ENCODE measurements at places on chromosomes 7 and 10.

- no peak for DNase-seq
These were observed 30.5 kb upstream of the SRGN start for GRCh38 chr10:69057261-69057950.

GRCh38 chr10:95742485-95742884 is 13.5 kb upstream of the ENTPD1 start:
- DNase-seq: peak; percentile 40

DNA sequence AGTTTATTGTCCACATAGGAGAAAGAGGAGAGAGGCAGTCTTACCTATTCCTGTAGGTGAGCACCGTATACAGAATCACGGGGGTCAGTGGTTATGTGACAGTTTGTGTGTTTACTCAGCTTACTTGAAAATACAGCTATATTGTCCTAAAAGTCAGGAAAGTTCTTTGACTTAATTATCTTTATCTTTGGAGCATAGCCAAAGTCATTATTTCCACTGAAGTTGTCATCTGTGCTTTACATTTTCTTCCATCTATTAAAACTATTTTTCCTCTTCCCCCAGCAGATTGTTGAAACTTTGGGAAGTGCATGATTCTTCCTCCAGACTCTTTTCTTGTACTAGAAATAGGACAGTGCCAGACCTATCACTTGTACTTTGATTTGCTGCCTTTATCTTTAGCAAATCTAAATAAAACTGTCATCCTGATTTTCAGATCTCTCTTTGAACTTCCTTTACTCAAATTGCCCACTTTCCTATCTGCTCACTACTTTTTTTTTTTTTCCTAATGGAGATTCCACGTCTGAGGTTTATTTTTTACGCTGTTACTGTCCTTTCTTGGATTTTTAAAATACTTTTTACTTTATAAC is 58.3 kb downstream of the TAF3 start:
- no peak for DNase-seq

DNA sequence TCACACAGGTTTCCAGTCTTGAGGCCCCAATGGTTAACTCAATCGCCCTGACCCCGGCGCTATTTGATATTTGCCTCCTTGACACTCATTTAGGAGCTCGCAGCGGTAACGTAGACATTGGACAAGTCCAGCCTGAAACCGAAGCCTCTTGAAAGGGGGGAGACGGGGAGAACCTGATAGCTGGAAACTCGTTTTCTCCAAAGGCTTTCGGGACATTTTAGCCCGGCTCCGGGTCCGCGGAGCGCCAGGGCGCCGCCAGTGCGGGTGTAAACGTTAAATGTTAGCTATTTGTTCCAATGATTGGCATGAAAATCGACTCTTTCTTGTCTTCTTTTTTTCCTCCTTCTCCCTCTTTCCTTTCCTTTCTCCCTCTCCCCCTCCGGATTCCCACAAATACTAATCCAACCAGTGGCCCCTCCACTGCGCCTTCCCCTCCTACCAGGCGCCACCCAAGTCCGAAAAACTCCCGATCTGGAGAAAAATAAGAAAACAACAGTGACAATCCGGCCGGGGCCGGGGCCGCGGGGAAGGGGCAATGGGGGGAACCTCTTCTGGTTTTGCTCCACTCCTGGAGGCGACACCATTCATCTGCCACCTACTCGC is 17.2 kb upstream of the GATA3 start:
- no peak for DNase-seq

DNA sequence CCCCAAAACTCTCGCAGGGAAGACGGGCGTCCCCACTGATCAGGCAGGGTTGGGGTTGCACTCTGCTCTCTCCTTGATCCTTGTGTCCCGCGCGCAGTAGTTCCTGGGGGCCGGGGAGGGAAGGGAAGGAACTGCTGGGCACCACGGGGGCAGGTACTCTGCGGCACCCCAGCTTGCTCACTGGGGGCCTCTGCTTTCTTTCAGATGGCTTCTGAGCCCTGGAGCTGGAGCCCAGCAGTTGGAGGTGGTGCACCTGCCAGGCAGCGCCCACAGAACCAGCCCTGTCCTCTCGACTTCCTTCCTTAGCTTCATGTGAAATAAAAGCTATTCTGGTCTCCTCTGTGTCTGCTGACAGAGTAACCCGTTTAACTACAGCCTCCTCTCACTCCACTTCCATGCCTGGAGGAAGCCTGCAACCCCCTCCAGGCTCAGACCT is 12.2 kb downstream of the PLAC9 start:
- no peak for DNase-seq

DNA sequence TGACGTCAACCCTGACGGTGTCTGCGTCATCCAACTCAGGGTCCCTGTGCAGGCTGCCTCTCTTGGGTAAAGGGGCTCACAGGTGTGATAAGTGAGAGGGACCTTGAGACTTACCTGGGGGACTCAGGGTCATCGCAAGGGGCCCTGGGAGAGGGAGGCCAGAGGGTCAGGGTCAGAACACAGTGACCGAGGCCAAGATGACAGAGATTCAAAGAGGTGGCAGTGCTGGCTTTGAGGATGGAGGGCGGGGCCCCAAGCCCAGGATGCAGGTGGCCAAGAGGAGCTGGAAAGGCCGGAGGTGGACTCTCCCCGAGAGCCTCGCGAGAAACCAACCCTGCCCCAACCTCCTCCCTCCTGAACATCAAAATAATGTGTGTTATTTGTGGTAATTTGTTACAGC is 165.2 kb upstream of the PPP2R2D start:
- DNase-seq: no peak

DNA sequence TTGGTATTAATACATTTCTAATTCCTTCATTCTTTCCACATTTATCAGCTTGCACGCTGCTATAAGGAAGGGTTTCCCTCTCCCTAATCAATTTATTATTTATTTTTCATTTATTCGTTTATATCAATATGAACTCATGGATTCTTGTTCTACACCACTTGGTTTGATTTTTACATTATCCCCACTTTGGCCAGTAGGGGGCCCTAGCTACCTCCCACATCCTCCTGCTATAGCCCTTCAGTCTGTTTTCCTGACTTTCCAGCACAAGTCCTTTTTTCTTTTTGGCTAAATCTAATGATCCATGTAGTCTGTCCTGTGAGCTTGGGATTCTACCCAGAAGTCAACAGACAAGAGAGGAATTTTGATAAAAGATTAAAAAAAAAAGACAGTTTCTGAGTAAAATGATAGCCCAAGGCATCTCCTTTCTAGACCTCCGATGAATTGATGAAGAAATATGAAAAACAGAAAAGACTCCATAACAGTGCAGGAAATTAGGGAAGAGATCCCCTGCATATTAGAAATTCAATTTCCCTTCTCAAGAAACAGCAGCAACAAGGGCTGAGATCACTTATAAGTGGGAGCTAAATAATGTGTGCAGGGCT is 47.7 kb downstream of the LYZL2 start:
- DNase-seq: peak; percentile 32

DNA sequence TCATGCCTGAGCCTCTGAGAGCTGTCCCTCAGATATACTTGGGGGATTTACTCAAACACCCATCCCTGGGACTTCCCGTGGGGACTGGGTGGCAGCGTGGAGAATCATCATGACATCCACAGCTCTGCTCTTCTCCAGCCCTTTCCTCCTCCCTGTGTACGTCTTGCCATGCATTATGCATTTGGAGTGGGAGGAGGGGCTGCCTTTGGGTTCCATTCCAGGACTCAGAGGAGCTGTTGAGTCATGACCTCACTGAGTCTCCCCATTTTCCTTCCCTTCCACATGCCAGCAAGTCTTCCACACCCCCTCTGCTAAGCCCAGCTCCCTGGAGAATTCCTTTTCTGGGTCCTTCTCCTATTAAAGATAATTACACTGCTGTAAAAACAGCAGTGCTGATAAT is 480.7 kb downstream of the SORCS3 start:
- DNase-seq: no peak

GRCh38 chr10:102975483-102976379 is 57.6 kb downstream of the CNNM2 start:
- DNase-seq: no peak

GRCh38 chr7:142733271-142733670 is 16.0 kb upstream of the PRSS1 start:
- DNase-seq: no peak

GRCh38 chr7:26949319-26949718 is 84.9 kb upstream of the SKAP2 start:
- DNase-seq: no peak

DNA sequence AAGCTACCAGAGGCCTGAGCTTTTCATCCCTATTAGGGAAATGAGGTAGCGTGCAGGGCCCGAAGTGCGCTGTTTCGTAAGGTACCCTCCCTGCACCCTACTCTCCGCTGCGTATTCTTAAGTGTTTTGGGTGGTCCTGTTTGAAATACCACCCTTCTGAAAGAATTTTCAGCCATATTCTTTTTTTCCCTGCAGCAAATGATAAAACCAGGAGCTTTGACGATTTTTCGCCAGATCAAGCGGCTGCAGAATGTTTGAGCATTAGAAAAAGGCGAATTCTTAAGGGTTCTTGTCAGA is 1.2 kb downstream of the RSBN1L start:
- DNase-seq: no peak

DNA sequence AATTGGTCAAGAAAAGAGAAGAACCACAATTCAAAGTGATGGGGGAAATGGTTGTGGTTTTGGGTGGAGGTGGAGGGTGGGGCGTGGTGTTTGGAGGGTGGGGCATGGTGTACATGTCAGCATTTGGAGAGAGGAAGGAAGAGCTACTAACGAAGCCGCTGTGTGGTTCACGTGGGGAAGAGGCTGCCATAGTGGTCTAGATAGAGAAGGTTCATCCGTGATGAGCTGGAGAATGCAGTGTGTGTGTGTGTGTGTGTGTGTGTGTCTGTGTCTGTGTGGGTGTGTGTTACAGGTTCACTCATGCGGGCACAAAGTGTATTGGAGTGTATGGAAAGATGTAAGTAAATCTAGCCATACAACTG is 6.1 kb upstream of the VCL start:
- no peak for DNase-seq

DNA sequence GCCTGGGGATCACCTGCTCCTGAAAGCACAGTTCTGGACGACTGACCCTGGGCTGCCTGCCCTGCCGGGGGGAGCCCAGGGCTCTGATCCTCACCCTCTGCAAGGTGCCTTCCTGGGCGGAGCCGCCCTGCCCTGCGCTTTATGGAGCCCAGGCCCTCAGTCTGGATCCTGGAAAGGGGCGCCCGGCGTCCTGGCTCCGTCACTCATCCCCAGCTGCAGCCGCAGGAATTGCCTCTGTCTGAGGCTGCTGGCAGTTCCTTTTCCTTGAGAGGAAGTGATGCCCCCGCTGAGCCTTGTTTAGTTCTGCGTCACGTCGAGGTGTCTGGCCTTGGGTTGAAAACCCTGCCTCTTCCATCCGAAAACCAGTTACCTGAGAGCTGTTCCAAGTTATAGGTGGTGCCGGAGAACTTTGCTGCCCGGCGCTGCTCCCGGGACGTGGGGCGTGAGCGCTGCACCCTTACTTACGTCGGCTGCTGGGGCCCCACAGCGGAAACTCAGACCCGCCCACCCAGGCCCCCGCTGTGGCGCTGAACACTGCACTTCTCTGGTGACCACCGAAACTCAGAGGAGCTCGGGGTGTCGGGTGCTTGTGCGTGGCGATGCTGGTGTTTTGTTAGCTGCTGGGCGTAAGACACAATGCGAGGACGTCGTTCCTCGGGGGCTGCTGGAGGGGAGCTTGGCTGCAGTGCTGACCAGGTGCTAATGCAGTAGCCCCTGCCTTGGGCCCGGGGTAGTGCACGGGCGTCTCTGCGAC is 5.4 kb downstream of the MAFK start:
- peak; percentile 34 for DNase-seq

- DNase-seq: no peak
These were observed 45.7 kb downstream of the BPGM start for GRCh38 chr7:134692344-134692705.

GRCh38 chr7:7861211-7861633 is 107.4 kb upstream of the GLCCI1 start:
- no peak for DNase-seq

GRCh38 chr7:37074370-37074769 is 350.1 kb upstream of the AOAH start:
- DNase-seq: no peak

- no peak for DNase-seq
These were observed 21.6 kb downstream of the GPR26 start for GRCh38 chr10:123687758-123688157.

DNA sequence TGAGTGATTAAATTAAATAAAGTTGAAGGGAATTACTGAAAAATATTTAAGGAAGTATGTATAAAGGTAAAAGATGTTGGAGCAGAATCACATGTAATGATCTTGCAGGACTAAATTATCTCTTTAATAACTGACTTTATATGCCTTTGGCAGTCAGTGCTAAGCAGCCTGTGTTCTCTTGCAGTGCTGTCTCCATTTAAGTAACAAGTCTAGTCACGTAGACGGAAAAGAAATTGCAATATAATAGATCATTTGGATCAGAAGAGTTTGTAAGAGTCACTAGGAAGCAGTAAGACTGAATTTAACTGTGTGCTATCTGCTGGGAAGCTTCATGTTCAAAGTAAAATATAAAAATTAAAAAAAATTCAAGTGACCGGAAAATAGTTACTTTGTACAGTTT is 21.4 kb downstream of the BZW2 start:
- DNase-seq: no peak

DNA sequence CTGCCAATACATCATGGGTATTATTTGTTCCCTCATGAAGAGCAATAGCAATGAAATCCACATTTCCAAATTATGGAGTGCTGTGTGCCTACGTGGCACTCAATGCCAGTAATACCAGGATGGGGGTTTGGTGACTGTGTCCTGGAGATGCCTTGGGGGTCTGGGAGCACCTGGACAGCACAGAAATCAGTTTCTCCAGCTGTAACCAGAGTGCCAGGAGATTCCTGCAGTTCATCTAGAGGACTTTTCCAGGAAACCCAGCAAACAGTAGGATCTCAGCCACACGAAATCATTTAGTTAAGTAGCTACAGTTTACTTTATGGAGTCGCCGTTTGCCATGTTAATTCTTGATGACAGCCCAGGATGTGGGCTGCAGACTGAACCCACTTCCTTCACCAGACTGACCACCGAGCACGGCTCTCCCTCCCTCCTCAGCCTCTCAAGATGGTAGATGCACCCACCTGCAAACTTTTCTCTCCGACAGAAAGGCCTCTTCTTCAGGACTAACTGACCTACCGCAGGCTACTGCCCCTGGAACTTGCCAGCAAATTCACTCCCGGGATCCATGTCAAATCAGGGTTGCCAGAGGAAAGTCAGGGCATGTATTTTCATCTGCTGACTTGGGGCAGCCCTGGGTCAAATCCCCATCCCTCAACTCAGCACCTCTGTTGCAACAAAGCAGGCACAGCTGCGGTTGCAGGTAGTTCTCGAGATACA is 30.3 kb downstream of the MKI67 start:
- DNase-seq: no peak

- DNase-seq: no peak
These were observed 11.1 kb downstream of the PTPN12 start for GRCh38 chr7:77548206-77548605.

GRCh38 chr10:341081-341740 is 206.0 kb downstream of the ZMYND11 start:
- DNase-seq: peak; percentile 13

GRCh38 chr7:154744256-154744860 is 258.6 kb downstream of the PAXIP1 start:
- peak; percentile 25 for DNase-seq

- DNase-seq: no peak
These were observed 127.6 kb upstream of the SLC26A5 start for GRCh38 chr7:103573479-103574058.

GRCh38 chr10:119370972-119371703 is 163.8 kb downstream of the GRK5 start:
- DNase-seq: peak; percentile 65

GRCh38 chr10:43082087-43082486 is 5.2 kb downstream of the RET start:
- no peak for DNase-seq
